ENCODE measurements at places on chromosomes 16 and 17.

DNA sequence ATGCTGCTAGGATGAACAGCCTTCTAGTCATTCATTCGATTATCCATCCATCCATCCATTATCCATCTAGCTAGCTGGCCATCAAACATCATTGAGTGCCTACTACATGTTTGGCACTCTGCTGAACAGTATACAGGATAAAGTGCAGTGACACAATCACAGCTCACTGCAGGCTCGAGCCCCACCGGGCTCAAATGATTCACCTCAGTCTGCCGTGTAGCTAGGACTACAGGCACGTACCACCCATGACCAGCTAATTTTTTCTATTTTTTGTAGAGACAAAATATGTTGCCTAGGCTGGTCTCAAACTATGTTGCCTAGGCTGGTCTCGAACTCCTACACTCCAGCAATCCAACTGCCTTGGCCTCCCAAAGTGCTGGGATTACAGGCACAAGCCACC is 50.0 kb downstream of the SSH2 start:
- DNase-seq = no peak

DNA sequence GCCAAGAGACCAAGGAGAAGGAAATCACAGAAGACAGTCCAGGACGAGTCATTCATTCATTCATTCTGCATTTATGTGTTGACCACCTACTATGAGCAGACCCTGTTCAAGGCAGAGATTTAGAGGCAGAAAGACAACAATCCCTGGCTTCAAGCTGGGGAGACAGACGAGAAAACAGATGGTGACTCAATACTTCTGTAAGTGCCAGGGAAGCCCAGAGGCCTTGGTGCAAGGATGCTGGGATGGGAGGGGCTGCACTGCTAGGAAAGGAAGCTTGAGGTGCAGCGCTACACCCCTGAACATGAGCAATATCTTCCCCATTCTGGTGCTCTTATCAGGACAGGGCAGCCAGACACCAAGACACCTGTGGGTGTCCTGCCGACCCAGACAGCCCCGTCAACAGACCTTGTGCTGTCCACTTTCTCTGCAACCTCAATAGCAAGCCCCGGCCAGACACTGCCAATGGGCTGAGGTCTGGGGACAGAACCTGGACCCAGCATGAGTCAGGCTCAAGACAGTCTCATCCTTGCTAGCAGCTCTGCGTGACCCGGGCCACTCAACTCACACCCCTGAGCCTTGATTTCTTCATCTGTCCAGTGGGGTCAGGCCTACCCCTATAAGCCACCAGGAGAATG is 163.5 kb downstream of the COPRS start:
- DNase-seq = no peak

GRCh38 chr17:75241996-75242460 is 19.4 kb downstream of the GGA3 start:
- DNase-seq = no peak

DNA sequence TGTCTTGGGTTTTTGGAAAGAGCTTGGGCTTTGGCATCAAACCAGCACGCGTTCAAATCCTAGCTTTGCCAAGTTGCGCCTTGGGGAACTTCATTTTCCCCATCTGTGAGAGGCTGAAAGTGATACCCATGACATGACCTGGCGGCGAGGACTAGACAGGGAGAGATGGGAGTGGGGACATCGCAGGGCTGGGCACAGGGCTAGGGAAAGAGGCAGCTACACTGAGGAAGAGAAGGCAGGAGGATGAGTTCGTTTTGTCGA is 202.9 kb downstream of the IRF8 start:
- no peak for DNase-seq

GRCh38 chr17:13350466-13350865 is 251.3 kb downstream of the HS3ST3A1 start:
- DNase-seq = no peak

GRCh38 chr17:31582151-31582907 is 190.9 kb downstream of the RAB11FIP4 start:
- no peak for DNase-seq

DNA sequence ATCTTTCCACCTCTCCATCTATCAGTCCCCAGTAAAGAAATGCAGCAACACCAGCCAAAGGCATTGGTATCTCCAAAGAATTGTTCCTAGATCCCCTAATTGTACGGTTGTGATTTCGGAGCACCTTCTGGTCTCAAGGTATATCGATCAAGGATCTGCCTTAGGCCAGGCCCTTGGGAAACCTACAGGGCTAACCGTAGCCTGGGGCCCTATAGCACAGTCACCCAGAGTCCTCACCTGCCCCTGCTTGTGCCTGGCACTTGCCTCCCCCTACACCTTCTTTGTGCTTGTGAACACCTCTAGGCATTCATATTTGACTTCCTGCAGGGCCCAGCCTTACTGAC is 16.8 kb upstream of the AURKB start:
- no peak for DNase-seq

DNA sequence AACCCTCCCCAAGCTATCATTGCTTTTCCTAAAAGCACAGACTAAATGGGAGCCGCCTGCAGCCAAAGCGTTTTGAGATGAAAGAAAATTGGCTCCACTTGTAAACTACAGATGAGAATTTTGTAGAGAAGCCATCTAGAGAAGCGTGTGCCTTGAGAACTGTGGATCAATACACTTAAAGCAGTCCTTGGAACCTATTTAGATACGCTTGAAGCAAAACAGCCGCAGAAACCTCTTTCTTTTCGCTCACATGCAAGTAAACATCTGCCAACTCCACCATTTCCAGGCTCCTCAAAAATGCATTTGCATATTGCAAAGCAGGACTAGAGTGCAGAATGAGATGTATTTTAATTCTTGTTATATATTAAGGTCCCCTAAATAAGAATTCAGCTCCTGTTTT is 13.1 kb downstream of the KIAA0513 start:
- DNase-seq = no peak

DNA sequence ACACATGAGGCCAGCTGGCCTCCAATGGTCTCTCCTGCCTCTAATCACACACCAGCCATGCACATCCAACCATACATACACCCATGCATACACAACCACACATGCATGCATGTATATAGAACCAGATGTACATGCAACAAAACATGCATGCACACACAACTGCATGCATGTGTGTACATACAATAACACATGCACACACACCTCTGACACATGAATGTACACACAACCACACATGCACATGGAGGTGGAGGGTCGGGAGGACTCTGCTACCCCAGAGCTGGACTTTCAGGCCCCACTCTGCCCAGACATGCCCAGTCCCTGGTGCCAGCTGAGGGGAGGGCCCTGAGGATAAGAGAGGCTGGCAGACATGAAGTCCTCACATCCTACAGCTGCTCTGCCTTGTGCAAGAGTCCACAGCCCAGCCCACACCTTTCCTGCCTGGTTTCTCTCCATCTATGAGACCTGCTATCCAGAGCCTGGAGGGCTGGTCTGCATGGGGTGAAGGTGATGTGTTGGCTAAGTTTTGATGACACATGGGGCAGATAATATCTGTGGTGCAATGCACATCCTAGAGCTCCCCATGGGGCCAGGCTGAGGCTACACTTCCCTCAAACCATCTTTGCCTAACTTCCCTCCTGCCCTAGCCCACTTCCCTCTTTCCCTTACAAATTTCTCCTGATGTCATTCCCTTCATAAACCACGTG is 50.9 kb upstream of the SDK2 start:
- DNase-seq = no peak

DNA sequence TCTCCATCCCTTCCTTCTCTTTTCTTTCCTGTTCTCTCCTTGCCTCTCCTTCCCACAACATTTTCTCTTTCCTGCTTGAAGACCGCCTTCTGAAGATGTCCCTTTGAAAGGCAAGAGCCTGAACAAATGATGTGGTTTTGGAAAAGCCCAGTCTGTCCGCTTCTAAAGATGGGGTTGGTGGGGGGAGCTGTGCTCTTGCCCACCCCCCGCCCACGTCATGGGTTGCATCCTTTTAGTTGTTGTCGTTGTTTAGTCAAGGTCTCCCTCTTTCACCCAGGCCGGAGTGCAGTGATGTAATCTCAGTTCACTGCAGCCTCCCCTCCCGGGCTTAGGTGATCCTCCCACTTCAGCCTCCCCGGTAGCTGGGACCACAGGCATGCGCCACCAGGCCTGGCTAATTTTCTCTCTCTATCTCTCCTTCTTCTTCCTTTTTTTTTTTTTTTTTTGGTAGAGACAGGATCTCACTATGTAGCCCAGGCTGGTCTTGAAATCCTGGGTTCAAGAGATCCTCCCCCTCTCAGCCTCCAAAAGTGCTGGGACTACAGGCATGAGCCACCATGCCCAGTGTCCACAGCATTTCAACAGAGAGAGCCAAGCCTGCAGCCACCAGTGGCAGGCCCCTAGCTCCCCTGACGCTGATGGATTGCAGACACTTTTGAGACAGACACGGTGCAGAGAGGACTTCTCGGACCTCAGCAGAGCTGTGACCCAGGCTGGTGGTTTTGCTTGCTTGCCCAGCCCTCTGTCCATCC is 26.0 kb upstream of the CIBAR2 start:
- no peak for DNase-seq

GRCh38 chr16:27839419-27839818 is 224.1 kb downstream of the GSG1L start:
- no peak for DNase-seq

DNA sequence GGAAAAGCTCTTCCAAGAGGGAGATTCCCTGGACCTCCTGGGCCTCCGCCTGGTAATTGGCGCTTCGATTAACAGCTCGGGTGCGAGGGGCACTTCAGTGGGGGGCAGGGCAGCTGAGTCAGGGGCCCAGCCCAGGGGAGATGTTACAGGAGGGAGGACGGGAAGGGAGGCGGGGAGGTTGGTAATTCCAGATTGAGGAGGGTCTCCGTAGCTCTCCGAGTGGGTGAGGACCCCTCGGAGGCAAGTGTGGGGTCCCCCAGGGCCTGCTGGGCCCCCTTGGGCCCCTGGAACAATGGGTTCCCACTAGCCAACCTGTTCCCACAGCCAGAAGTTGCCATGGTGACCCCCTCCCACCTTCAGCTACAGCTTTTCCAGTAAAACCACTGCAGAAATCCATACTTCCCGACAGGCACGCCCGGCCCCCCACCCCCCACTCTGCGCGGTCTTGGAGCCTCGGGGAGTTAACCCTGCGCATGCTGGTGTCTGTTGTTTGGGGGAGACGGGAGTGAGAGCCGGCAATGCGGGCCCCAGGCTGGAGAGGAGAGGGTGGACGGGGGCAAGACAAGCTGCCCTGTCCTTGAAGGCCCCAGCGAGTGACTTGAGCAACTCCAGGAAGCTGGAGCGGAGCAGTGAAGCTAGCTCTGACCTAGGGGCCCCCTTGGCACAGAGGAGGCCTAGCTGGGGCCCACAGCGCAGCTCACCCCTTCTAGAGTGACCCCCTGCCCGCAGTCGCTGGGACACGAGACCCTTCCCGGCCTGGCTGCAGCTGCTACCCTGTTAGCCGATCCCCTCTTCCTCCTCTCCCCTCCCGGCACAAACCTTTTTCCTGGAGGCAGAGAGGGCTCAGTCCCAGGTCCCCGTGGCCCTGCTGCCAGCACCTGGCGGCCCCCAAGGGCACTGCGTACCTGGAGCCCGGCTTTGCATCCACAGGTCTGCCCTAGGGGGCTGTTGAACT is 37.8 kb downstream of the TMEM235 start:
- DNase-seq = no peak

DNA sequence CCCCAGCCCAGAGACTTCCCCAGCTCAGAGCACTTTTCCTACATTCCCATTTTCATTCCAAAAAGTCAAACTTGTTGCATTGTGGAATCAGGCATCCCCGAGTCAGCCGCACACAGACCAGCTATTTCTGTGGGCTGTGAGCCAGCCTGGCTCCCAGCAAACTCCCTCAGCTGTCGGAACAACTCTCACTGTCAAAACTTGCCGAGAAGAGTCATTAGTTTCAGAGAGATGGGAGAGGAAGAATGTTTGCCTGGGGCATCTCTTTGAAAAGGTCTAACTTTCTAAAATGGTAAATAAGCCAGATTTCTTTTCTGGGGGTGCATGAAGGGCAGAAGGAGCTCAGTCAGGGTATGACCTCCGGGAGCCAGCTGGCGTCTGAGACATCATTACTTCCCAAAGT is 280.0 kb downstream of the TMEM114 start:
- no peak for DNase-seq

- no peak for DNase-seq
Observed at GRCh38 chr17:41060052-41060604, at the start of gene KRTAP2-3. Gene KRTAP2-3 (minus strand): TSS chr17:41060114. CDS start chr17:41060050, 64 bp downstream.

- no peak for DNase-seq
Observed at GRCh38 chr16:81932668-81933067, 78.6 kb downstream of the SDR42E1 start.

GRCh38 chr16:67530013-67530939 is 1.6 kb downstream of the RIPOR1 start:
- no peak for DNase-seq

DNA sequence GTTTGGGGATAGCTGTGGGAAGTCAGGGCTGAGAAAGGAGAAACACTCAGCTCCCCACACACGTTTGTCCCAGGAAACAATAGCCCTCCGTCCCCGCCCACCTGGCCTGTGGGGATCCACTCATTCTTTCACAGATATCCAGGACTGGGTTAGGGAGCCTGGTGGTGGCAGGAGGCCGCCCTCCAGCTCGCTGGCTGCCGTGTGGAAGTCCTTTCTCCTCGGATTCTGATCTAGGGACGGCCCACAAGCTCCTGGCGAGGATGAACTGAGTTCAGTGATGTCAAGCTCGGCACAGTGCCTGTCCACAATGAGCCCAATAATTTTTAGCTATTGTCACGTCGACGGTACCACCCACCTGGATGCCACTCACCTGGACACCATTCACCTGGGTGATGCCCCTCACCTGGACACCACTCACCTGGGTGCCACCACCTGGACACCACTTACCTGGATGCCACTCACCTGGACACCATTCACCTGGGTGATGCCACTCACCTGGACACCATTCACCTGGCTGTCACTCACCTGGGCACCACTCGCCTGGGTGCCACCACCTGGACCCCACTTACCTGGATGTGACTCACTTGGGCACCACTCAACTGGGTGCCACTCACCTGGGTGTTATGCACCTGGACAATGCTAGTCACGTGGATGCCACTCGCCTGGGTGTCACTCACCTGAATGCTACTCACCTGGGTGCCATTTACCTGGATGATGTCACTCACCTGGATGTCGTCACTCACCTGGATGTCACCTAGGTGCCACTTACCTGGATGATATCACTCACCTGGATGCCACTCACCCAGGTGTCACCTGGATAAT is 172.5 kb upstream of the FOXF1 start:
- no peak for DNase-seq

GRCh38 chr16:48629531-48629930 is 19.6 kb upstream of the N4BP1 start:
- no peak for DNase-seq

DNA sequence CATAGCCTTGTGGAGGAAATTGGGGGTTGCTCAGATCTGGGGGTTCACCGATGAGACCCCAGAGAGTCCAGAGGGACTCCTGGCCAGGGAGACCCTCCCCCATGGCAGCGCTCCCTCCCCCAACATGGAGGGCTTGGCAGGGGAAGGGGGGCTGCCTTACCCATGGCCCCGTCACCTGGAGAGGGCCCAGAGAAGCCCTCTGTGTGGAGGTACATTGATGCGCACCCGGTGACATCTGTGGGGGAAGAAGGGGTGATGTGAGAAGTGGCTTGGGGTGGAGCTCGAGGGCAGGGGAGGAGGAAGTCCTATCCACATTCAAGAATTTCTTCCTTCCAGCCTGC is 16.2 kb downstream of the ETV4 start:
- DNase-seq = no peak

DNA sequence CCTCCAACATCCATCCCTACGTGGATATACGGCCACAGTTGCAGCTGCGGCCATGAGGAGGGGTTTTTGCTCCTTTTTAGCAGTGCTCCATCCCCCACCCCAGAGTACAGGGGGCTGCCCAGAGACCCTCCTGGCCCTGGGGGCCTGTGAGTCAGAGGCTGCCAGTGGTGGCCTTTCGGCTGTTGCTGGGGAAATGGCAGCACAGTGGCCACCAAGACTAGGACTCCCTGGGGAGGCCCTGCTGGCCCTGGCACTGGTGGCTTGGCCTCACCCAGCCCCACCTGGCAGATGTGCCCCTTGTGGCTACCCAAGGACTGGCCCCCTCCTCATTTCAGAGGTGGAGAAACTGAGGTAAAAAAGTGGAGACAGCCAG is 29.1 kb downstream of the RAI1 start:
- no peak for DNase-seq

Measured in central memory CD4-positive, alpha-beta T cell (primary cell).